ENCODE measurements at places on chromosomes 3 and 15. TPM values are rescaled to one million over a fixed set of nuclear protein-coding genes. Genes with fewer than 3 reads are reported as not detected.
A peak's percentile ranks its signal among the peaks of the same experiment; 100 is the strongest.

DNA sequence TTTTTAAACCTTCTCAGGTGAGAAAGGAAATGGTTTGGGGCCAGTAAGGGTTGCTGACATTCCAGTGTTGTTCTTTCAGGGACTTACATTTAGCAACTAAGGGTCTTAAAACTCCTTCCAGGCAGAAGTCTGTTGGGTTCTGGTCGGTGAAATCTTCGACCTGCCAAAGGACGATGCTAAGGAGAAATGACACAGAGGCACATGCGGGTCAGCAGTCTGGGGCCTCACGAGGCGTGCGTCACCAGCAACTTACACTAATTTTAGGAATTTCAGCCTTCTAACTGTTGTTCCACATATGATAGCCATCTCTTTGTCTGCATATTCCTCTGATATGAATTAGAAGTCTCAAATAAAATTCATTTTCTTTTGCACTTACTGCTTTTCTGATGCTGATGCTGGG is 64.1 kb upstream of the TMEM108 start:
- DNase-seq = no peak

- DNase-seq = peak; percentile 80
These were observed 267.0 kb downstream of the PLCL2 start for GRCh38 chr3:17151598-17152373.

GRCh38 chr3:150286390-150287147 is 121.5 kb upstream of the TSC22D2 start:
- DNase-seq = no peak

GRCh38 chr3:160707187-160707794 is 30.3 kb downstream of the ARL14 start:
- DNase-seq = no peak

DNA sequence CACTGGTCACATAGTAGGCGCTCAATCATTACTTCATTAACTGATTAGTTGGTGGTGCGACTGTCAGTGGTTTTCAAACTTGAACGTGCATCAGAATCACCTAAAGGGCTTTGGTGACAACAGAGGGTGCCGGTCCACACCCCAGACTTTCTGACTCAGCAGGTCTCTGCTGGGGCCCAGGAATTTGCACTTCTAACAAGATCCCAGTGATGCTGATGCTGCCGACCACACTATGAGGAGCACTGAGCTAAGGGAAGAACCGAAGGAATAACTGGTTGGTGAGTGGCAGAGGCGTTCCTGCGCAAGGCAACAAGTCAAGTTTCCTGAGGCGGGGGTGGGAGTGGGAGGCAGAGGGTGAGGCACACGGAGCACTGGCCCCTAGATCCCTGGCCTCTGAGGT is 18.8 kb downstream of the HAPLN3 start:
- DNase-seq = no peak

DNA sequence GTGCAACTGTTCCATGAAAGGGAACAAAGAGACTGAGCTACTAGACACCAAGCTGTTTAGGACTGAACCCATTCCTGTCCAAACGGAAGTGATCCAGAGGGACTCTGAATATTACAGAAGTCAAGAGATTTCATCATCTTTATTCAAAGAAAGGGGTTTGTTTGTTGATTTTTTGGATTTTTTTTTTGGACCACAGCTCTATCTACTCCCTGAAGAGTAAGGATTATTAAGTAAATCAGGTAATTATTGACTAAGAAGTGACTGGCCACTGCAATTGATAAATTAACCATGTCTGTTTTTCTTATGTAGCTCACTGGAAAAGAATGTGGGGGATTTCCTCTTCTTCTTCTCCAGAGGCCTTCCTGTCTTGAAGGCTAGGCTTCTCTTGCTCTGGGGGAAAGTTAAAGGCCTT is 146.6 kb upstream of the TPM1 start:
- no peak for DNase-seq

GRCh38 chr3:115830764-115831395 is 207.6 kb downstream of the GAP43 start:
- DNase-seq = no peak

GRCh38 chr3:150697646-150698045 is 6.1 kb downstream of the ERICH6 start:
- no peak for DNase-seq

GRCh38 chr3:88219138-88219792 is 69.5 kb downstream of the C3orf38 start:
- DNase-seq = no peak

STARD9 gene
- 20.1 TPM for total RNA-seq

KLF15 gene
- 0.36 TPM for total RNA-seq

GABRG3 gene
- not detected for total RNA-seq

P2RY1 gene
- 1.4 TPM for total RNA-seq

PLOD2 gene
- total RNA-seq = not detected

PFN2 gene
- 4.8 TPM for total RNA-seq

LMAN1L gene
- 0.72 TPM for total RNA-seq

AADACL2 gene
- not detected for total RNA-seq
